ENCODE measurements at places on chromosomes 11 and 22.

DNA sequence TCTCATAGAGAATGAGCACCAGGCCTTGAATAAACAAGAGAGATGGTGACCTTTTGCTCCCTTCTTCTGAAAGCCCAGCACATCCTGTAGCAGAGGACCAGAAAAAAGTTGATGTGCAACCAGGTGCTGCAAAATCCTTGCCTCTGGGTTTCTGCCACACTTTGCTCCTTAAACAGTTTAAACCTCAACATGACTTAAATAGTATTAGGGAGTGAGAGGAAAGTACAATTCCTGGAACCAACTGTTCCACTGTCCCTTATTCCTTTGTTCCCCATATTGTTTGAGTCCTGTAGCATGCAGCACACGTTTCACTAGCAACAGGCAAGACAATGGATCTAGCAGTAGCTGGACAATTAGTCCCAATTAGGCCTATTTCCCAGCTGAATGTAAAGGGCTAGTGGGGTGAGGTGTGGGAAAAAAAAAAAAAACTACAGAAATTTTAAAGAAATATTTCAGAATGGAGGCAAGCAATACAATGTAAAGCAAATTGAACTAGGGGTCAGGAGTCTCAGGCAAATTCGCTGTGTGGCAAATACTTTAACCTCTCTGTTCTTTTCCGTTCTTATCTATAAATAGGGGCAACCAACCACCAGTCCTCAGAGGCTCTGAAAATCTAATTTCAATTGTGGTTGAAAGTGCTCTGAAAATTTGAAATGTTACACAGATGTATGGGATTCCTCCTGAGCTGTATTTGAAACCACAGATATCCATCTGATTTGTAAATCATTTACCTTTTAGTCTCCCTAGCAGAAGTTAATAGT, 6.6 kb downstream of the MPPED2 start:
- no peak for DNase-seq

DNA sequence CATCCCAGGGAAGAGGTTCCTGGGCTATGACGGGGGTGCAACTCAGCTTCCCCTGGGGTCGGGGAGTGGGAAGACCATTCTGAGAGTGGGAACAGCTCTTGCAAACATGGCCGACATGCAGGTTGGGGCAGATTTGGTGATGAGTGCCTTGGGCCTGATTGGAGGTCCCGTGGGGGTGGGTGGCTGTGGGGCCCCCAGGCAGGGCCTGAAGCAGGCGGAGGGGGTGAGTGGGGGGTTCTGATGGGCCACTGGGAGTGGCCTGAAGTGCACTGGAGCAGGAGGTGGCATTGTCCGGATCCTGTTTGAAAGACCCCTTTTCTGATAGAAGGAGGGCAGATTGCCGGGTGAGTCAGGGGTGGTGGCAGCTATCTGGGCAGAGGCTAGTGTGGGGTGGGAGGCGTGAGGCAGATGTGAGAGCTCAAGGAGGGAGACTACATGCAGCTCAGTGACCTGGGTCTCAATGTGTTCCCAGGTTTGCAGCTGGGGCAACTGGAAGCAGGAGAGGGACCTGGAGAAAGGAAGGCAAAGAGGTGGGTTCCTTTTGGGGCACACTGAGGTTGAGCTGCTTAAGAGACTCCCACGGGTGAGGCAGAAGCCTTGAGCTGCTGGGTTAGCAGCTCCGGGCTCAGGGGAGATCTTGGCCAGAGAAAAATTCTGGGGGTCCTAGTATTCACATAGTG, 15.1 kb downstream of the MYEOV start:
- no peak for DNase-seq

DNA sequence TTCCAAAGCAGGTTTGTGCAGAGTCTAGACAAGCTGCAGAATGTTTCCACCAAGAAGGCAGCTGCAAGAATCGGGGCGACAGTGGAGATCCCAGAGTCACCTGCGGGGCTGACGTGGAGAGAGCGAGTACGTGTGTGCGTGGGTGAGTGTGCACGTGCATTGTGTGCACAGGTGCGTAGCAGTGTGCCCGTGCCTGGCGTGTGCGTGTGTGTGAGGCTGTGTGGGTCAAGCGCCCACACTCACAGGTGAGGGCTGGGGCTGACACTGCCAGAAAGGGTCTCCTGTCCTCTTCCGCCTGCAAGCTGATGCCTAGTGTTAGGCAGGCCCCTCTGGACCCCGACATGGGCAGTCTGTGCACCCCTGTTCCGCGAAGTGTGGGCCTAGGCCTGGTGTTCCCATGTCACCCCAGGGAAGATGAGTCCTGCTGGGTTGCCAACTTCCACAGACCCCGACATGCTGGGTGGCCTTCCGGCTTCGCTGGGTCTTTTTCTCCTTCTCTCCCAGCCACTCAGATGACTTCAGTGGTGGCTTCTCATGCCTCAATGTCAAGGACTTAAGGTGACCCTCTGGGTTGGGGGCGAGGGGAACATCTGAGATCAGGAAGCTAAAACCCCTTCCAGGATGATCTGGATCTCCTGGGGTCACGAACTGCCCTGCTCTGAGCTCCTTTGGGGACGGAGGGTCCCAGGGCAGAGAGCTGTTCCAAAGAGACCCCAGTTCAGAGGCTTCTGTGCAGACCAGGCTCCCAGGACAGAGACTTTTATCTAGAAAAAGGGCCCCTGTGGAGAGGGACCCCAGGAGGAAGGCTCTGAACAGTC, 10.4 kb upstream of the SYT8 start:
- no peak for DNase-seq

GRCh38 chr11:25576320-25576719, 755.6 kb upstream of the ANO3 start:
- DNase-seq = no peak

GRCh38 chr11:12964650-12965049, 44.5 kb upstream of the RASSF10 start:
- no peak for DNase-seq
